ENCODE measurements at places on chromosomes 4 and X. TPM values are rescaled to one million over a fixed set of nuclear protein-coding genes. Genes with fewer than 3 reads are reported as not detected.

- DNase-seq: no peak
- no peaks in the 10 kb centered on the region for H3K4me1 ChIP-seq
- no peak overlapping the region for H3K27ac ChIP-seq
- peaks cover 42% of the 10 kb centered on the region for H3K36me3 ChIP-seq
- H3K4me3 ChIP-seq: no peak overlapping the region
Observed at GRCh38 chr4:140642674-140643437, 74.1 kb upstream of the UCP1 start.

- no peak overlapping the region for H3K27ac ChIP-seq
- H3K4me3 ChIP-seq: no peak overlapping the region
- H3K36me3 ChIP-seq: no peaks in the 10 kb centered on the region
- DNase-seq: no peak
- H3K4me1 ChIP-seq: no peaks in the 10 kb centered on the region
Observed at GRCh38 chrX:116230130-116230898, 59.8 kb downstream of the AGTR2 start.

DNA sequence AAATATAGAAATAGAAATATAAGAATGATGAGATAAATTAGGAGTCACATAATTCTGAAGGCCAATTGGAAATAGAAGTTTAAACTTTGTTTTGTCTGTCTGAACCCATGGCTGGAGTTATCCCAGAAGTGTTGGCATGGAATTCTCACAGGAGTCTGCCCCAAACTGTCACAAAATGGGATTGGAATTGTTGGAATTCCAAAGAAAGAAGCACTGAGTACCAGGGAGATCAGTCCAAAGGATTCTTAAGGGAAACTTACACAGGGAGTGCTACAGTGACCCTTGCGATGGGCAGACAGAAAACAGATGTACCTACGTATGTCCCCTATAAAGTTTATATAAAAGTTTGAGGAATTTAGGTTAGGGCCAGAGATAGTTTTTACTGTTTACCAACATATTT lies 1607.7 kb downstream of the ARAP2 start:
- DNase-seq: no peak
- no peaks in the 10 kb centered on the region for H3K27me3 ChIP-seq
- H3K4me3 ChIP-seq: no peak overlapping the region
- no peaks in the 10 kb centered on the region for H3K36me3 ChIP-seq
- no peak overlapping the region for H3K27ac ChIP-seq

TEX13B gene
- polyA plus RNA-seq: not detected

GRIA3 gene
- polyA plus RNA-seq: 1.2 TPM

CDS1 gene
- 21.0 TPM for polyA plus RNA-seq

Data from left lung (tissue), 14 donors.